ENCODE measurements at places on chromosomes 16 and 17. TPM values are rescaled to one million over a fixed set of nuclear protein-coding genes. Genes with fewer than 3 reads are reported as not detected.

DNA sequence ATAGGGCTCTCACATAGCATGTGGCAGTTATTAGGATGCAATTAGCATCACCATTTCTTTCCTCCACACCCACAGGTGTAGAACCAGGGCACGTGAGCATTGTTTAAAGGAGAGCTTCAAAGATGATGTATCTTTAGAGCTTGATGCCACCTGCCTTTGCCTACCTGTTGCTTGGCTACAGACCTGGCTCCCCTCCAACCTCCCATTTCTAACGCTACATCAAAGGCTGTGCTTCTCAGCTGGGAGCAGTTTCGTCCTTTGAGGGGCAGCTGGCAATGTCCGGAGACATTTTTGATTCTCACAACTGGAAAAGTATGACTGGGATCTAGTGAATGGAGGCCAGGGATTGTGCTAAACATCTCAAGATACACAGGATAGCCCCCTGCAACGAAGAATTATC, 78.5 kb upstream of the CLEC3A start:
- no peak for DNase-seq

GRCh38 chr16:66619534-66620428, 15.3 kb downstream of the CMTM3 start:
- no peak for DNase-seq

DNA sequence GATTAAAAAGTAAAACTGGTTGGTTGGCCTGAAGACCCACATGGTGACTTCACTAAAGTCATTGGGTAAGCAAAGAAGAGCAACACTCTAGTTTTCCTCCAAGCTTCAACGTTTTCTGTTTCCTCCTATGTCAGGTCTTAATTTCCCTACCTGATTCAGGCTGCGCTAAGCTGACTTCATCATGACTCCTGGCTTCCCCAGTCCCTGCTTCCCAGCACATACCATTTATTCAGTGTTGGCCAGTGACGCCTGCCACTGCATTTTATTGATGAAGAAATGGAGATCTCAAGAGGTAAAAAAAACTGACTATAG, 645.3 kb downstream of the WWOX start:
- DNase-seq, result no peak

DNA sequence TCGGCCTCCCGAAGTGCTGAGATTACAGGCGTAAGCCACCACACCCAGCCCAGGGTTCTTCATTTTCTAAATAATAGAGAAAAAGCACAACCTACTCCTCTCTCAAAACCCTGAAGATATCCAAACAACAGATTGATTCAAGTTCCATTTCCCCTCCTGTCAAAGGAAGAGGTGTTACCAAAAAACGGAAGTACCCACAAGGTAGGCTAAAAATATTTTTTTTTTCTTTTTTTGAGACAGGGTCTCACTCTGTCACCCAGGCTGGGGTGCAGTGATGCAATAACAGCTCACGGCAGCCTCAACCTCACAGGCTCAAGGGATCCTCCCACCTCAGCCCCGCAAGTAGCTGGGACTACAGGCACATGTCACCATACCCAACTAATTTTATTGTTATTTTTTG, 18.9 kb downstream of the UTP6 start:
- DNase-seq, result no peak

DNA sequence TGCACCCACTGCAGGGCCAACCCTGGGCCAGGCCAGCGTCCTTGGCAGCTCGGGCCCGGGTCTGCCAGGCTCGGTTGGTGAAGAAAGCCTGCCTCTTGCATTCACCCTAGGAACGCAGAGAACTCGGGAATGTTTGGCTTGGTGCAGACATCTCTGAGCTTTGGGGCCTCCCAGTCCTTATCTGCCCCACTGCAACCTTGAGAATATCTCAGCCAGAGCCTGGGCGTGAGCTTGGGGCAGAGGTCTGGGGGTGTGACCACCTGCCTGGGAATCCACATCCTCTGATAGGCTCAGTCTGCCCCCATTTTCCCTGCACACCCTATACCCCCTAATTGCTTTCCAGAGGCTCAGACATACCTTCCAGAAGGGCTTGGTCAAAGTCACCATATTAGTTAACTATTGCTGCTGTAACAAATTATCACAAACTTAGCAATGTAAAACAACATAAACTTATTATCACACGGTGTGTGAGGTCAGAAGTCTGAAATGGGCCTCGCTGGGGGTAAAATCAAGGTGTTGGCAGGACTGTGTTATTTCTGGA, 30.7 kb upstream of the ZNF423 start:
- DNase-seq, result no peak

GRCh38 chr17:69305177-69305576, 21.8 kb downstream of the ABCA5 start:
- no peak for DNase-seq

DNA sequence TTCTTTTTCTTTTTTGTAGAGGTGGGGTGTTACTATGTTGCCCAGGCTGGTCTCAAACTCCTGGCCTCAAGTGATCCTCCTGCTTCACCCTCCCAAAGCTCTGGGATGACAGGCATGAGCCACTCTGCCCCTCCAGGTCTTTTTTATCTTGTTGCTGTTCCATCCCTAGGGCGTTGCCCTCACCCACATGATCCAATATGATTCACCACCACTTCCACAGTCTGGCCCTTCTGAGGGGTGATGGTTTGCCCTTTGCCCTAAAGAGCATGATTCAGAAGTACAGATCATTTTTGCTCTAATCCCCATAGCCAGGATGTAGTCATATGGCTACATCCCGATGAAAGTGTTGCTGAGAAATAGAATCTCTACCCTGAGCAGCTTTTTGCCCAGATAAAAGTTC, 18.8 kb downstream of the STX4 start:
- DNase-seq, result peak; percentile 59

DNA sequence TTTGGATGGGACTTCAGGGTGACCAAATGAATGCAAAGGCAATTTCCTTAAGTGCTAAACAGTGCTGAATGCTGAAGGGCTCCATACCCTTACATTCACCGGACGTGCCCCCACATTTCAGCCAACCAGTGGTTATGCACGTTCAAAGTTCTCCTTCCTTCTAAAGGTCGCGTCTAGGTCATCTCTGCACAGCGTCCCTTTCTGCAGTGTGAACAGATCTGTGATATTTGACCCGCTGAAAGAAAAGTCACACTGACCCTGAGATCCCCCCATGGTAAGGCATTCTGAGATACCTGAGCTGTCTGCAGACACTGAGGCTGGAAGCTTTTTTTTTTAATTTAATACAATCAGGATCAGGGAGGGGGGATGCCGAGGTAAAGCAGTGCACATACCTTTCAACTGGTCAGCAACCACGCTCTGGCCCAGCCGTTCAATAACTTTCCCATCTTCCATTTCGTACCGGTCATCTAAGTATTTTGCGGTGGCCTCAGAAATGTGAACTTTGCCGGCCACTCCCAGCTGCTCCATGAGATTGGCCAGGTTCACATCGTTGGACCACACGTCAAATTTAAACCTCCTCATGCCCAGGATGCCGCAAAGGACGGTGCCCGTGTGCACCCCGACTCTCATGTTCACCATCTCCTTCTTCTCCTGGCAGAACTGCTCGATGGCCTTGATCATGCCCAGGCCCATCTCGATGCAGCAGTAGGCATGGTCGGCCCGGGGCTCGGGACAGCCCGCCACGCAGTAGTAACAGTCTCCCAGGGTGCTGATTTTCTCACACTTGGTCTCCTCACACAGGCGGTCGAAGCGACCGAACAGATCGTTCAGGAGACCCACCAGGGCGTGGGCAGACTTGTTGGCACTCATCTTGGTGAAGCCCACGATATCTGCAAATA, 2.6 kb downstream of the ADCY9 start:
- no peak for DNase-seq

- DNase-seq, result no peak
Observed at GRCh38 chr16:71956486-71956885, 43.7 kb downstream of the PKD1L3 start.

- DNase-seq, result no peak
Observed at GRCh38 chr17:61467416-61468262, 15.4 kb downstream of the TBX4 start.

DNA sequence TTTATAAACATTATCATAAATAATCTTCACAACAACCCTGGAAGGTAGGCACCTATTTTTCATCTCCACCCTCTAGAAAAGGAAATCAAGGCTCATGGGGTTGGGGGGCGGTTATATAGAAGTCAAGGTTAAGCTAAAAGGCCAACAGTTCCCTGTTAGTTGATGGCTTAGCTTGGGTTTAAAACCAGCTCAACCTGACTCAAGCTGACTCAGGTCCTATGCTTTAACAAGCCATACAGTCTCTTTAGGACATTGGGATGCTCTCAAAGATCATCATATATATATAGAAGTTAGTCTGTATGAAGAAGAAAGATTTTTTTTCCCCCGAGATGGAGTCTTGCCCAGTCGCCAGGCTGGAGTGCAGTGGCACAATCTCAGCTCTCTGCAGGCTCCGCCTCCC, 44.8 kb upstream of the MED13 start:
- DNase-seq, result no peak

GRCh38 chr16:24953721-24954120, 61.4 kb downstream of the ARHGAP17 start:
- DNase-seq, result no peak

DNA sequence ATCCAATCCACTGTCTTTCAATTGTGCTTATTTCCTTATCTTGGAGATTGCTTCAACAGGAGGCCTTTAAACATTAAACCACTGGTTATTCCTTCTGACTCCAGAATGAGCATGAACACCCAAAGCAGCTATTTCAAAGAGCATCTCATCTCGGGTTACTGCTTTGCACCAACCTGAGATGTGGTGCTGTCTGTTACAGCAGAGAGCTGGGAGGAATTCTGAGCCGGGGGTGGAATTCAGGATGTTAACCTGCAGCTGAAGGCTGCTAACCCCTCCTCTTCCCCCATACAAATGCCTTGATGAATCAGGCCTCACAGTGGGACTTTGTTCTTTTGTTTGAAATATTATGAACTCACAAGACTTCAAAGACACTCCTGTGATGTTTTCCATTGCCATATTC, 113.1 kb downstream of the SHISA9 start:
- DNase-seq, result no peak

GRCh38 chr17:48121923-48122664, 14.5 kb downstream of the SNX11 start:
- DNase-seq, result no peak

PRSS27 gene
- 3.0 TPM for polyA plus RNA-seq

MMP15 gene
- 48.1 TPM for polyA plus RNA-seq

CCL14 gene
- 123 TPM for polyA plus RNA-seq

KRTAP2-1 gene
- not detected for polyA plus RNA-seq

NFATC2IP gene
- polyA plus RNA-seq, result 76.7 TPM

EPN3 gene
- 5.6 TPM for polyA plus RNA-seq

CMC2 gene
- 42.4 TPM for polyA plus RNA-seq

SPATA22 gene
- polyA plus RNA-seq, result 0.40 TPM
